ENCODE measurements at places on chromosomes 1 and 21.

GRCh38 chr1:113416496-113416895 lies 26.2 kb downstream of the MAGI3 start:
- DNase-seq = no peak

DNA sequence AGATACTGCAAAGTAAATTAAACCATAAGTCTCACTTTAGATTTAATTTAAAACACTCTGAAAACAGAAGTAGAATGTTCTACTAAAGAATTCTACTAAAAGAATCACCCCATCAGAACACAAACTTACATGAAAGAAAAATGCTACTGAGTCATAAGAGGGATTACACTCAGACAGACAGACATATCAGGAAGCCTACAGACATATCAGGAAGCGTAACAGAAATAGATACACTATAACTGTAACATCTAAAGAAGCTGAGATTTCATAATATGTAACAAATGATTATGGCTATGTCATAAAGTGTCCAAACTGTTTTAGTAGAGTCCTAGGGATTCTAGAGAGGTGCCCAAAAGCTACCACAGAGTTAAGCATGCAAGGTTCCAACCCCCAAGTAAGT lies 23.9 kb downstream of the FOXJ3 start:
- DNase-seq = no peak

DNA sequence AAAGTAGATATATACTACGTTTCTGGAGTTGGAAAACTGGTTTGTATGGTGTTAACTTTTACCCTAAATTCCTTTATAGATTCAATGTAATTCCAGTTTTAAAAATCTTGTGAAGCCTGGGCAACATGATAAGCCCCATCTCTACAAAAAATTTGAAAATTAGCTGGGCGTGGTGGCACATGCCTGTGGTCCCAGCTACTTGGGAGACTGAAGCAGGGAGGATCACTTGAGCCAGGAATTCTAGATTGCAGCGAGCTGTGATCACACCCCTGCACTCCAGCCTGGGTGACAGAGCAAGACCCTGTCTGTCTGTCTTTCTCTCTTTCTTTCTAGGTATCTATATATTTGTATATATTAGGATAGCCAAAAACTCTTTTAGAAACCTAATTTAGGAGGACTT lies 141.9 kb downstream of the CLEC20A start:
- DNase-seq = no peak

- DNase-seq = no peak
Observed at GRCh38 chr1:168235937-168236336, 10.1 kb downstream of the SFT2D2 start.

- no peak for DNase-seq
Observed at GRCh38 chr1:203440771-203441170, 34.8 kb upstream of the PRELP start.

- no peak for DNase-seq
Observed at GRCh38 chr1:29358183-29358582, 121.9 kb downstream of the PTPRU start.

GRCh38 chr1:228273720-228274451 lies 66.0 kb downstream of the OBSCN start:
- DNase-seq = no peak

DNA sequence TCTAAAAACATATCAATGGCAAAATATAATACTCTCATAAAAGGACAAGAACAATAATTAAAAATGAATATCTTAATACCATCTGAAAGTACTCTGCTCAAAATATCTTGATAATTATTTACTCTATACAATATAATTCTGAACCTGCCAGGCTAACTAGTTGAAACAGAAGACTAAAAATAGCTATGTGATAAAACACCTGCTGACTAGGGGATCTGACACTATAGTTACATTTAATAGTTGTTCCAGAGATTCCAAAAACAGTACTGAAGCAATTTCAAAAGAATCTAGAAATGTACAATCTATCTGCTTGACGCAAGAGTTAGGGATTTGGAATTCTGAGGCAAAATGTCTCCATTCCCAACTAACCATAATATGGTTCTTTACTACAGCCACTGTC lies 30.2 kb downstream of the ERO1B start:
- DNase-seq = no peak

GRCh38 chr1:149884433-149885338 lies 14.7 kb upstream of the BOLA1 start:
- no peak for DNase-seq

GRCh38 chr1:164756741-164757140 lies 197.8 kb downstream of the PBX1 start:
- no peak for DNase-seq

GRCh38 chr1:67630438-67631045 lies 54.5 kb upstream of the GADD45A start:
- DNase-seq = no peak

DNA sequence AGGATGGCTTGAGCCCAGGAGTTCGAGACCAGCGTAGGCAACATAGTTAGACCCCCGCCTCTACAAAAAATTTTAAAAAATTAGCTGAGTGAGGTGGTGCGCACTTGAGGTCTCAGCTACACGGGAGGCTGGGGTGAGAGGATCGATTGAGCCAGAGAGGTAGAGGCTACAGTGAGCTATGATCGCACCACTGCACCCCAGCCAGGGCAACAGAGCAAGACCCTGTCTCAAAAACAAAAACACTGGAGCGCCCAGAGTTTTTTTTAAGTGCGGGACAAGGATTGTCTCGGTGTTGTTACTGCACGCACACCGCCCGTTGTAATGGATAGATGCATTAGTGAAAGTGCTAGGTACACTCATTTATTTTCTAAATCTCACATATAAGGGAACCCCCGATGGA lies 37.1 kb downstream of the PIK3CD start:
- no peak for DNase-seq

DNA sequence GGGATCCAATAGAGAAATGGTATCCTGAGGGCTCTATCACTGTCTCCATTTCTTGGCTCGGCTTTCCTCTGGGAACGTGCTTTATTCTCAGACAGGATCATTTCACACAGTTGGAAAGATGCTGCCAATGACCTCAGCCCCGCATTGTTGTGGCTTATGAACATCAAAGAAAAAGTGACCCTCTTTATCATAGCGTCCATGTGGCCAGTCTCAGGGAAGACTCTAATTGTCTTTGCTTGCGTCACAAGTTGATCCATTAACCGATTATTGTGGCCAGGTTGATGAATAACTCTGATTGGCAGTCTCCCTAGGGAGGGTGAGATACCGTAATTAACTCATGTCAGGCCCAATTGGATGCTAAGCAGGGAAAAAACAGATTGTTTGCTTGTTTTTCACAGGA lies 10.4 kb upstream of the TMEM9 start:
- DNase-seq = no peak

DNA sequence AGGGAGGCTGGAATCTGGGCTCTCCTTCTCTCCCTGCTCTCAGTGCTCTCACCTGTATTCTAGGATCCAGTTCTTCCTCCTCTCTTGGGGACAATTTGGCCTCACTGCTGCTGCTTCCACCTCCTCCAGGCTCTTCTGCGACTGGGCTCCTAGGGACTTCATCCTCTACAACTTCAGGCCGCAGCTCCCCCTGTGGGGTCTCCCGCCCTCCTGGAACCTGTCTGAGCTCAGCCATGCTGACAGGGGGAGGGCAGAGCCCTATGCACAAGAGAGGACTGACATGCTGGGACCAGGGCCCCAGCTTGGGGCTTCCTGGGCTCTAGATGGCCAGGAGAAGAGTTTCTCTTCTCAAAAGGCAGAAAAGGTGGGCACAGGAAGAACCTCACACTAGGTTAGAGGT lies 1.0 kb downstream of the SH3BP5L start:
- no peak for DNase-seq

DNA sequence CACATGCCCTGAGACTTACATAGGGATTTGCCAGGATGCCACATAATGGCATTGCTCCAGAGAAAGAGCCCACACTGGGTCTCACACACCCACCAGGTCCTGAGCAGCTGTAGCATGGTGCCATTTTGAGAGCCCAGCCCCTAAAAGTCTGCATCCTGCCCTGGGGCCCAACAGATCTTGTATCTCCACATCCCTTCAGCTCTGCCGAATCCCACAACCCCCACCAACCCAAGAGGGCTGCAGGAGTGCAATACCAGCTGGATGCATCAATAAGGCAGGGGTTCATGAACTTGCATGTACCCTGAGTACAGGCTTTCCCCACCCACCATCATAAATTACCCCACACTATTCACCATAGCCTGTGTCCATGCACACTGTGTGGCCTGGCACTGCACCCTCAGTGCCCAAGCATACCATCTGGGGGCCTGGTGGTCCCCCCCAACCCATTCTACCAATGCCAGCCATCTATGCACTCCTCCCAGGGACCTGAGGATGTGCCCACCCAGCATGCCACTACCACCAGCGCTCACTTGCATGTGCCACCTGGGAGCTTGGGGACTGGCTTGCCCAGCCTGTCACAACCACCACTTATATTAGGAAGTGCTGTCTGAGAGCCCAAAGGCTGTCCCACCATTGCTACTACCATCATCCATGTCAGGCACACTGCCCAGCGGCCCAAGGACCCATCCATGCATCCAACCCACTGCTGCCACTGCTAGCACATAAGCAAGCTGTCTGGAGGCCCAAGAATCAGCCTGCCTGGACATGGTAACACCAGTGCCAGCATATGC lies 4.1 kb upstream of the KRTAP12-2 start:
- DNase-seq = no peak

- no peak for DNase-seq
Observed at GRCh38 chr1:118209648-118210047, 24.6 kb upstream of the SPAG17 start.

GRCh38 chr1:36559061-36559460 lies 76.3 kb upstream of the CSF3R start:
- DNase-seq = no peak

DNA sequence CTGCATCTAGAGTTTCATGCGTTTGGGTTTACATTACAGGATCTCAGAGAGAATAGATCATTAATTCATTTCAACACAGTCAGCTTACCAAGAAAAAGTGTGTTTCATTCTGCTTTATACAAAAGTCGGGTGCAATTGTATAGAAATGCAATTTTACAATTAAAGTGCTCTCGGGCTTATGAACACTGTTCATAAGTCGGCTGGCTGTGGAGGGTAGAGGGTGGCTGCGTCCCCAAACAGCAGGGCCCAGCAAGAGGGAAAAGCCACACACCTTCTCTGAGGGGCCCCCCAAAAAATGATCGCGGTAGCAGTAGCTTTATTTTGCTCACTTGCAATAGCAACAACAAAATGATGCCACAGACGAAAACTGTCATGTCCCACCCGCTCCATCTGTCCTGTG lies 13.8 kb upstream of the ZBTB18 start:
- DNase-seq = no peak

- DNase-seq = no peak
Observed at GRCh38 chr1:70146488-70146887, 58.9 kb downstream of the LRRC40 start.

DNA sequence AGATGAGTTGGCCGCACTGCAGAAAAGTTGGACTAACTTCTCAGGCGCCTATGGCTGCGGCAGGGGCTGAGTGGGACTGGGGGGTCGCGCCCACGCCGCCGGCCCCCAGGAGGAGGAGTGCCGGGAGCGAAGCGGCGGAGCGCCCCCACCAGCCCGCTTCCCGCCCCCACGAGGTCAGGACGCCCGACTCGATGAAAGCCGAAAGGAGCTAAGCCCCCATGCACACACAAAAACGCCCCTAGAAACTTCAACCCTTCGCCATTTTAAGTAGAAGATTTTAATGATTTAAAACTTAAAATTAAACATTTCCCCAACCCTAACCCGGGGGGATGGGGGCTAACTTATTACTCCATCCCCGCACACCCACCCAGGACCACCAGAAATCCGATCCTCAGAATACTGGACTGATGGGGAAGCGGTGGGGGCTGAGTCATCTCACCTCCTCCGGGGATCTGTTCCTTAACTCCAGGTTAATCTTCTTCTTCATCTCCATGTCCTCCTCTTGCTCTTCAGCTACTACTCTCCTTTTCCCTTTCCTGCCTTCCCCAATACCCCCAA lies 539 bp downstream of the ANP32E start:
- peak; percentile 50 for DNase-seq

DNA sequence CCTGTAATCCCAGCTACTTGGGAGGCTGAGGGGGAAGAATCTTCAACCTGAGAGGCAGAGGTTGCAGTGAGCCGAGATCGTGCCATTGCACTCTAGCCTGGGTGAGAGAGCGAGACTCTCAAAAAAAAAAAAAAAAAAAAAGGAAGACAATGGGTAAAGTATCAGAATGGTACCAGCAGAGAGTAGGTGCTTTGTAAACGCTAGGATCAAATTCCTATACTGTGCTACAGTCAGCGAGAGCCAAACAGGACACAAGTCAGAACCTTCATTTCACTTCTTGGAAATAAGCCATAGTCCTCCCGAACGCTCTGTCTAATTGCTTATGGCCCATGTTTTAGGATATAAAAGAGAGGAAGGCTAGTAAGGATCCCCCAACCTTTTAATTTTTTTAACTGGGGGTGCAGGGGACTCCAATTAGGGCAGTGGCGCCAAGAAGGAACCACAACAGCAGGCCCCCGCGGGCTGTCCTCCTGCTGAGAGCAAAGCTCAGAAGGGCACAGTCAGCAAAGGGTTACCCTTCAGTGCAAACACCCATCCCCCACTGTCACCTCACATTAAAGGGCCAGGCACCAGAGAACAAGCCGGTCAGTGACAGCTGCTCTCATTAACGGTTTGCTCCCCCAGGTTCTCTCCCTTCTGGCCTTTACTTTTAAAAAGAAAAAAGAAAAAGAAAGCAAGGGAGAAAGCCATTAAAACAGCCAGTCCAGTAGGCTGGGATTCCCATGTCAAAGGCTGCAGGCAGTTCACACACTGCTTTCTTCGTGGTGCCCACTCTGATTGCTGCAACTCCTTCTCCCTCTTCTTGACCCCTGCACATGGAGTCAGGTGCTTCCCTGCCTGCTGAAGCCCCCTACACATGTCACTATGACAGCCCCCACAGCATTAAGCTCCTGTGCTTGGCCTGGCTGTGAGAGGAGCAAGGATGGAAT lies 69.4 kb downstream of the PLPP3 start:
- peak; percentile 50 for DNase-seq

DNA sequence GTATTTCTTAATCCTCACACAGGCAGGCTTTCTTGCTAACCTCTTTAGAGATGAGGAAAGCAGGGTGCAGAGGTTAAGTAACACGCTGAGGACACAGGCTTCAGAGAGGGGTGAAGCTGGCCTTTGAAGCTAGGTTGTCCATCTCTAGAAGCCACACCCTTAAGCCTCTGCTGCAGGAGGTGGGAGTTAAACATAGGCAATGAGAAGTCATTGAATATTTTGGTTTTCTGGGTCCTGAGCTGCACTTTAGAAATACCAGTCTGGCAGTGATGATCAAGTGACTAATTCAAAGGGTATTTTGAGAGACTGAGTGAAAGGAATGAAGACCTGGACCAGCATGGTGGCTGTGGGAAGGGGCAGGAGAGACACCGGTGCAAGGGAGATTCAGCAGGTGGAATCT lies 9.9 kb downstream of the KCNJ15 start:
- DNase-seq = no peak

DNA sequence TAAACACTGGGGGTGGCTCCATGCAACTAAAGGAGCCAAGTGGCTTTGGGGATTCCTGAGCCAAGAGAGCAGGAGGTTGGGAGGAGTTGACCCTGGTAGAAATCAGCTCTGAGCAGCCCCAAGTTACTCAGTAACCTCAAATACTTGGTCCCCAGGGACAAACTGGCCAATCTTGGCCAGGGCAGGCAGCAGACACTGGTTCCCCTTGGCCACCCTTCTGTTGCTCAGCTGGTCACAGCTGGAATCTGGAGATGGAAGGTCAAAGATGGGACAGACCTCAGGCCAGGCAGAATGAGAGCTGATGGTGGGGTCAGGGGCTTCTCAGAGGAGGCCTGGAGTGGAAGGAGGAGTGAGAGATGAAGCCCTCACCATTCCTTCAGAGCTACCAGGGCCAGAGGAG lies 3.3 kb upstream of the RHBG start:
- DNase-seq = no peak

GRCh38 chr1:111758373-111758772 lies 2.7 kb downstream of the DDX20 start:
- DNase-seq = no peak

- no peak for DNase-seq
Observed at GRCh38 chr1:90501281-90501680, 215.8 kb downstream of the BARHL2 start.
